ENCODE measurements at places on chromosomes 1 and 21.

GRCh38 chr1:197471248-197471985 is 203.4 kb downstream of the CRB1 start:
- DNase-seq, result no peak

GRCh38 chr1:183490932-183491331 is 18.6 kb downstream of the SMG7 start:
- DNase-seq, result no peak

DNA sequence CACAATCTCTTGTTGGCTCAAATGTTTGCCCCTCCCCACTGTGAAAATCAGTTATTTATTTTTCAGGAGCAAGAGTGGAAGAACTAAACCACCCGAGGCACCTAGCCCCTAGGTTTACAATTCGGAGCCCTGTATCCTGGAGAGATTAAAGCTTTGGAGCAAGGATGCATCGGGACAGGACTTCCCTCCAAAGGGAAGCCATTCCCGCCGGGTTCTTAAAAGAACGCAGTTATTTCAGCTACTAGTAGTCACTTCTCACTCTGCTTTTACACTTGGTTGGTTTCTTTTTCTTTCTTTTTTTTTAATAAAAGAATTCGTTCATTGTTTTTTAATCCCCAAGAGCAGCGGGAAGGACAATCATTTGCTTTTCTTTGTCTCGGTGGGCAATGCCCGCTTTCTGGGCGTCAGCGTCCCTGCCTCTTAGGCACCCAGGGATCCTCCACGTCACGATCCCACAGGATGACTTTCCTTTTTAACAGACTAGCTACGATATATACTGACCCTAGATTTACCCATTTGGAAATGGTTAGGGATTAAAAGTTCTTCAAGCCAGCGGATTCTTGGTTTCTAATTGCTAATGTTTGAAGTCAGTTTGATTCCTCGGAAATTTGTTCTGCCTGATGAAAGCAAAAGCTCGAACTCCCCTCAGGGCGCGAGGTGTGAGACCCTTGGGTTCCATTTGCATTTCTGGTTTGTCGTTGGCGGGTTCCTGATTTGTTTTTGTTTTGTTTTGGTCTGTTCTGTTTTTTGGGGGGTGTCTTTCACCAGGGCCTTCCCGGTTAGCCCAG is 9.0 kb downstream of the TBX15 start:
- no peak for DNase-seq

DNA sequence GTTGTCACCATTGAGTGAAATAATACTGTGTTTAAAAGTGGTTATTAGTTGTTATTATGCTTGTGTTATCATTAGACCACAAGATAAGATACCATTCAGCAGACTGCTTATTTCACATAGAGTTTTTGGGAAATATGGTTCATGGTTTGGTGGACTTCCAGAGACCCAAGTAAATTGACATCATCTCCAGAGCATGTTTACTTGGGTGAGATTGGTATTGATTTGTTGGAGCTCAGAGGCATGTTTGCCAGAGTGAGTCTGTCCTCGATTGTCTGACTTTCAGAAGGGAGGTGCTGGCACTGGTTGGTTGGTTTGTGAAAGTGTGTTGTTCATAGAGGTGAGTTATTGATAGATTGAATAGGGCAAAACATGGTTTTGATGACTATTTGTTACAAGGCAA is 291.4 kb downstream of the TGFB2 start:
- no peak for DNase-seq

DNA sequence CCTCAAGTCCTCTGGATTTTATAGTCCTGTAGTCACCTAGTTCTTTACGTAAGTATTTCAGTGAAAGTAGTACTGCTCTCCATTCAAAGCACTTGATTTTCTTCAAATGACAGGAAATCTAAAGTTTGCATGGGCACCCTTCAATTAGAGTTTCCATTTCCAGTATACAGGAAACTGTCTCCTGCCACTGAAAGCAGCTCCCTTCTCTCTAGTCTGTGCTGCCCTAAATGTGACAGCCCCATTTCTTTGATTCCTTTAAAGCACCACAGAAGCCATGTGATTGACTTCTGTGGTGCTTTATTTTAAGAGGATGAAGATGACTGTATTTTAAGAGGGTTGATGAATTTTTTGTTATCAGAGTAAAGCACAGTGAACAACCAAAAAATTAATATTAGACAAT is 226.1 kb downstream of the DNAH14 start:
- no peak for DNase-seq

DNA sequence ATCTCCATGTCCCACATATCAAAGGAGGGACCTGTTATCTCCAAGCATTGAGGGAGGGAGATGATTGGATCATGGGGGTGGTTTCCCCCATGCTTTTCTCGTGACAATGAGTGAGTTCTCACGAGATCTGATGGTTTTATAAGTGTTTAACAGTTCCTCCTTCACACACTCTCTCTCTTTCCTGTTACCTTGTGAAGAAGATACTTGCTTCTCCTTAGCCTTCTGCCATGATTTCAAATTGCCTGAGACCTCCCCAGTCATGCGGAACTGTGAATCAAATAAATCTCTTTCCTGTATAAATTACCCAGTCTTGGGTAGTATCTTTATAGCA is 91.6 kb downstream of the DDAH1 start:
- DNase-seq, result no peak

GRCh38 chr1:111209622-111210021 is 9.2 kb upstream of the DENND2D start:
- no peak for DNase-seq

All from AML-193 (cell line).